Stimulated activated naive CD8-positive, alpha-beta T cell treated with anti-CD3 and anti-CD28 coated beads, Interleukin-15, amount 100 ng/mL, for 72 hours (primary cell): ENCODE measurements at places on chromosomes 2 and 18.

- no peak for DNase-seq
These were observed 513.3 kb downstream of the LRRTM4 start for GRCh38 chr2:77008853-77009252.

DNA sequence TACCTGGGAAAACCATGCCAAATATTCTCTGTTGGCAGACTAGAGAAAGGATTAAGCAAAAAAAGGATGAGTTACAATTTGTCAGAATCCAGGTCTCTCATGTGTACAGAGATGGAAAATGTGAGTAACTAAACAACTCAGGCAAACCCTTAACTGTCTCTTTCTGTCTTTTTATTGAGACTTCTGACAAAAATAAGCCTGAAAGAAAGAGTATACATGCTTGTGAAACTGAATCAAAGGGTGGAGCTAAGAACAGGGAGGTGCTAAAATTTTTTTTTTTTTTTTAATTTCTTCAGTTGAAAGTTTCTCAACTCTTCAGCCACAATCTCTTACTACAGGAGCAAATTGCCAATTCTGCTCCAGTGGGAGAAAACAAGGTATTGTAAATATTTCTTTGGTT is at the start of gene SERPINB10:
Gene SERPINB10, plus strand, starts transcription at position 295 of the 400 bp plus-strand sequence. CDS start 7,553 bp downstream, outside the sequence.
- no peak for DNase-seq

GRCh38 chr2:139214801-139215200 is 434.6 kb upstream of the NXPH2 start:
- DNase-seq = no peak

DNA sequence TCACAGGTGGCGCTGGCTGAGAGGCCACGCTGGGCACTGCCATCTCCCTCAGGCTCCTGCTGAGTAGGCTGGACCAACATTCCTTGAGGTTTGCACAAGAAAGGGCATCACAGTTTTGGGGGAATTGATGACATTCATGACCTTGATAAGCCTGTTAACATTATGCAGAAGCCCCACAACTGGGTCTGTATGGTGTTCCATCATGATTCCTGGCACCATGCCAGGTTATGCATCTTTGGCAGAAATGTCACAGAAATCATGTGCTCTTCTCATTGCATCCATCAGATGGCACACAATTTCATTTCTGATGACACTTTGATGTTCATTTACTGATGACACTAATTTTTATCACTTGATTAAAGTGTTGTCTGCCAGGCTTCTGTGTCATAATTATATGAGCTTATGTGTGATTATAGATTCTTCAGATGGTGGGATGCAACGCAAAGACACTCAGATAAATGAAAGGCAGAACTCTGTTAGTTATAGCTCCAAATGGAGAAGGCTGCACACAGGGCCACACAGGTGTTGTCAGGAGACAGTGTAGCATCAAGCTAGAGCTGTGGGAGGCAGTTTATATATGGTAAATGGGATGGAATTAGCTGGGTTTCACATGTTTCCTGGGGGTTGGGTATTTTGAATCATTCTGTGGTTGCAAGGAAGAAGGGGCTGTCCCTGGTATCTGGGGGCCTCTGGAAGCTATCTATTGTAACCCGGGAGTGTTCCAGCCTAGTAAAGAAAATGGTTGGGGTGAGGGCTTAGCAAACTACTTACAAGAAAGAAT is 191.3 kb downstream of the SLC39A10 start:
- no peak for DNase-seq

- DNase-seq = no peak
These were observed 421.0 kb downstream of the ZNF521 start for GRCh38 chr18:24930971-24931370.

- DNase-seq = no peak
These were observed 20.1 kb upstream of the RMDN2 start for GRCh38 chr2:37904993-37905392.

GRCh38 chr2:142310530-142310929 is 179.7 kb upstream of the LRP1B start:
- DNase-seq = no peak

- DNase-seq = no peak
These were observed 120.1 kb upstream of the PKDCC start for GRCh38 chr2:41927581-41928264.

GRCh38 chr2:187679454-187679853 is 125.2 kb upstream of the TFPI start:
- DNase-seq = no peak

GRCh38 chr2:240959214-240959940 is 39.0 kb upstream of the SNED1 start:
- DNase-seq = no peak
